ENCODE measurements at places on chromosomes 7 and 10.
A peak's percentile ranks its signal among the peaks of the same experiment; 100 is the strongest.

DNA sequence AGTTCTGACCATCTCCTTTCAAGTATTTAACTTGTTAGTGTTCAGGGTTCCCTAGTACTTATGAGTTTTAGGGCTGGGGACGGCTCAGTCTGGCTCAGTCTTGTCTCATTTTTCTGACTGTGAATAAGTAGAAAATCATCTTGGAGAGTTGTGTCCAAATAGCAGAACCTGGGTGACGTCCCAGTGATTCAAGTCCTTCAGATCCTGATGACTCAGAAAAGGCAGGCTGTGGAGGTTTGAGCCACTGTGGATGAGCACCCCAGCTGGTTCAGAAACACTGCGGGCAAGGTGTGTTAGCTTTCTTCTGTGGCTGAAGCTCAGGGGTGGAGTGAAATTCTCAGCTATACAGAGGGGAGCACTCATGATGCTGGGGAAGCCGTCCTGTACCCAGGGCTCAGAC is 154.4 kb upstream of the NPY start:
- DNase-seq: no peak

GRCh38 chr7:84492098-84493034 is 297.8 kb upstream of the SEMA3A start:
- no peak for DNase-seq

- DNase-seq: peak; percentile 84
These were observed 61.8 kb upstream of the SP4 start for GRCh38 chr7:21365866-21366624.

DNA sequence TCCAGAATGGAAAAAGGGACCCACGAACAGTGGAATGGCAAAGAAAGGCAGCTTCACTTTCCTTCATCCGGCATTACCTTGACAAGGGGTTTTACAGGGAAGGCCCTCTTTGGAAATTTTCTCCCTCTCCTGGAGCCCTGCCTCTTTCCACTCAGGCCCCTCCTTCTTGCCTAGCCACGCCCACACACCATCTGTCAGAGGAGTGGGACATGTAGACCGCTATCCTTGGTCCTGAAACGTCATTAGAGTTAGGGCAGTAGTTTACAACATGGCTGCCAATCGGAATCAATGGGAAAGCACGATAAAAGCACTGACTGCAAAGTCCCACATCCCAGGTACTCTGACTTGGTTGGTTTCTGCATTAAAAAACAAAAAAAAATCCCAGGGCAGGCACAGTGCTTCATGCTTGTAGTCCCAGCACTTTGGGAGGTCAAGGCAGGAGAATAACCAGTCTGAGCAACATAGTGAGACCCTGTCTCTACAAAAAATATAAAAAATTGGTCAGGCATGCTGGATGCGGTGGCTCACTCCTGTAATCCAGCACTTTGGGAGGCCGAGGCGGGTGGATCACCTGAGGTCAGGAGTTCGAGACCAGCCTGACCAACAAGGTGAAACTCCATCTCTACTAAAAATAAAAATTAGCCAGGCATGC is 96.4 kb downstream of the MARCHF5 start:
- DNase-seq: peak; percentile 12

DNA sequence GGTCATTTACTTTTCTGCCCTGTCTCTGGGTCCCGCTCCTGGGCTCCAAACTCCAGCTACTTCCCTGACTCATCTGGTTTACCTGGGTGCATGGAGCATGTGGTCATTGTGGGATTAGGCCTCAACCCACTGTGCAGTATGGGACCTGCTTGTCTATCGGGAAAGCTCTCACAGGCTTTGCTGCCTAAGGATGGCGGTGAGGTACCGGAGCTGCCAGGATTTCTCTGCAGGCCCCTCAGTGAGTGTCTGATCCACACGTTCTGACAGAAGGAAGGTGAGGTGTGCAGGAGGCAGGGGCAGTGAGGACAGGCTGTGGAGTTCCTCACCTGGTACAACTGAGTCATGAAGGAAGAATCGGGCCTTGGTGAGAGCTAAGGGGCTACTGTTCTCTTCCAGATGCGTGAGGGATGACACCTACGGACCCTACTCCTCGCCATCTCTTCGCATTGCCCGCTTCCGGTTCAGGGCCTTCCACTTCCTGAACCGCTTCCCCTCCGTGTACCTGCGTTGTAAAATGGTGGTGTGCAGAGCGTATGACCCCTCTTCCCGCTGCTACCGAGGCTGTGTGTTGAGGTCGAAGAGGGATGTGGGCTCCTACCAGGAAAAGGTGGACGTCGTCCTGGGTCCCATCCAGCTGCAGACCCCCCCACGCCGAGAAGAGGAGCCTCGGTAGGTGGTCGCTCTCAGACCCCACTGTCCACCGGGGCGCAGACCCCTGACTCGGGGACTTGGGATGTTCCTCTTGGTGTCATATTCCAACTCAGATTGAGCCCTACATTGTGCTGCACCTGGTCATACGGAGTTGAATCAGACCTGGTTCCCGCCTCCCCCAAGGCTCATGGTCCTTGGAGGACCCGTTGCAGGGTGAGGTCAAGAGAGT is 56.7 kb downstream of the C10orf120 start:
- no peak for DNase-seq

DNA sequence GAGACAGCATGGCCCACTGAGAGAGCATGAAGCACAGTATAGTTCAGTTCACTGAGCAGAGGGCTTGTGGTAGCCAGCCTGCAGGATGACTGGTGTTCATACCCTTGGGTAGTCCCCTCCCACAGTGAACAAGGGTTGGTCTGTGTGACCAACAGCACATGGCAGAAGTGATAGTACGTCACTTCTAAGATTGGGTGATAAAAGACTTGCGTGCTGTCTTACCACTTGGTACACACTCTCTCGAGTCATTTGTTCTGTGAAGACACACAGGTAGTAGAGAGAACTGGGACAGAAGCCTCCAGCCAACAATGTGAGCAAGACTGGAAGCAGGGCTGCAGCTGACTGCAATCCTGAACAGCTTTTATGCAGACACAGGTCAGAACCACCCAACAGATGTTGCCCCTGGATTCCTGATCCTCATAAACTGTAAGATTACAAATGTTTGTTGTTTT is 14.6 kb downstream of the EPC1 start:
- DNase-seq: peak; percentile 64

- no peak for DNase-seq
These were observed 1.7 kb downstream of the SH3PXD2A start for GRCh38 chr10:103853428-103854264.

GRCh38 chr10:113274176-113274829 is 278.6 kb upstream of the HABP2 start:
- DNase-seq: no peak

DNA sequence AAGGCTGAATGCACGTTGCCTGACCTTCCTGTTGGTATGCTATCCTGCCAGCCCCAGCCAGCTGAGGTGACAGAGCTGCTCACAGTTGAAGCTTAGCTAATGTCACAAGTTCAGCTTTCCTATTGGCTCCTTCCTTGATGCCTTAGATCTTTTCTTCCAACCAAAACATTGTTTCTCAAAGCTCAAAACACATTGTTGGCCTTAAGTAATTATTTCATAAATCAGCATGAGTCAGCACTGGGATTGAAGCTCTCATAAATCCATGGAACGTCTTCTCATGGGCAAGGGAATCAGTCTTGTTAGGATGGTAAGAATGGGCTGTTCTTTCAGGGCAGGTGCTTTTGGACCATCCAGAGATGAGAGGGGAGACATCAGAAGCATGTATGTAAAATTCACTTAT is 128.1 kb upstream of the SAMD8 start:
- DNase-seq: no peak

GRCh38 chr7:150620061-150620460 is 12.1 kb downstream of the GIMAP6 start:
- no peak for DNase-seq

DNA sequence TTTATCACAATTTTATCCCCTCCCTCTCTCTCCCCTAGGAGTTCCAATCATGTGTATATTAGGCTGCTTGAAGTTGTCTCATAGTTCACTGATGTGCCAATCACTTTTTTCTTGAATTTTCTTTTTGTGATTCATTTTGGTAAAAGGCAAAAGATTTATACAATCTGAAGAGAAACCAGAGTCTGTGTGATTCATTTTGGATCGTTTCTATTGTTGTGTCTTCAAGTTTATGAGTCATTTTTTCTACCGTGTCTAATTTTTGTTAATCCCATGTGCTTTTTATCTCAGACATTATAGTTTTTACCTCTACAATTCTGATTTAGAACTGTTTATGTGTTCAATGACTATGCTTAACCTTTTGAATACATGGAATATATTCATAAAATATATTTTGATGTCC is 483.9 kb upstream of the AUTS2 start:
- DNase-seq: no peak

GRCh38 chr10:91022390-91022789 is 101.5 kb upstream of the ANKRD1 start:
- no peak for DNase-seq

DNA sequence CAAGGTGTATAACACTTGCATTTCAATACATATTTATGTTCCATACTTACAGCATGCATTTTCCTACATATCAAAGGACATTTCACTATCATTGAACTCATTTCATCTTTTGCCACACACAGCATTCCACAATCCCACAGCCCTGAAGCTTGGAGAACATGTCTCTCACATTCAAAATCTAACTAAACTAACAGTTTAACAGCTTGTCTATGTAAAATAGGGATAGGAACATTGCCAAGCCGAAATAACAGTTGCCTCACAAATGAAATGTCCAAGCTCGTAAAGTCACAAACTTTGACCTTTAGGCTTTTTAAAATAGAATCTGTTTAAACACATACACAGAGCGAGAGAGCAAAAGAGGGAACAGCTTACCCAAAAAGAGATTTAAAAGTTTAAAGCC is 65.3 kb downstream of the HGF start:
- no peak for DNase-seq

DNA sequence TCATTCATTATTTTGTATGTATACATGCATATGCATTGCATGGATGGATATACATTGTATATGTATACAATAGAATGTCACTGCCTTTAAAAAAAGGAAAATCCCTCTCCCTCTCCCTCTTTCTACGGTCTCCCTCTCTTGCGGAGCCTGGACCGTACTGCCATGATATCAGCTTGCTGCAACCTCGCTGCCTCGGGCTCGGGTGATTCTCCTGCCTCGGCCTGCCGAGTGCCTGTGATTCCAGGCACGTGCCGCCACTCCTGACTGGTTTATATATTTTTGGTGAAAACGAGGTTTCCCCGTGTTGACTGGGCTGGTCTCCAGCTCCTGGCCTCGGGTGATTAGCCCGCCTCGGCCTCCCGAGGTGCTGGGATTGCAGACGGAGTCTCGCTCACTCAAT is 24.4 kb downstream of the IPMK start:
- no peak for DNase-seq

- no peak for DNase-seq
These were observed 214.8 kb downstream of the POU6F2 start for GRCh38 chr7:39192476-39192875.

DNA sequence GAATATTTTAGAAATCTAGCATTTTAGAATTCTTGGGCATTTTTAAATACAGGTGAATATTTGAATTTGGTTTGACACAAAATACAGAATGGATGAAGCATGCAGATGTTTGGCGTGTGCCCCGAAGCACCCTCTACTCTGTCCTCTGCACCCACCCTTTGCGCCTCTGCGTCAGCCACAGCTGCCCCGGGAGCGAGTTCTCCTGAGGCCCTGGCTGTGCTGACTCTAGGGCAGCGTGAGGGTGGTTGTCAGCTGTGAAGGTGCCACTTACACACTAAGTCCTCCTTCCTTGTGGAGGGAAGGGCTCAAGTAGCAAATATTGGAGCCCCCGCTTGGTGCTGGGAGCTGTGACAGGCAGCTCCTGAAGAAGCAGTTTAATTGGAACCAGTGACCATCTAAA is 48.4 kb downstream of the DAGLB start:
- DNase-seq: no peak

GRCh38 chr7:95974108-95974507 is 201.8 kb downstream of the DYNC1I1 start:
- no peak for DNase-seq

DNA sequence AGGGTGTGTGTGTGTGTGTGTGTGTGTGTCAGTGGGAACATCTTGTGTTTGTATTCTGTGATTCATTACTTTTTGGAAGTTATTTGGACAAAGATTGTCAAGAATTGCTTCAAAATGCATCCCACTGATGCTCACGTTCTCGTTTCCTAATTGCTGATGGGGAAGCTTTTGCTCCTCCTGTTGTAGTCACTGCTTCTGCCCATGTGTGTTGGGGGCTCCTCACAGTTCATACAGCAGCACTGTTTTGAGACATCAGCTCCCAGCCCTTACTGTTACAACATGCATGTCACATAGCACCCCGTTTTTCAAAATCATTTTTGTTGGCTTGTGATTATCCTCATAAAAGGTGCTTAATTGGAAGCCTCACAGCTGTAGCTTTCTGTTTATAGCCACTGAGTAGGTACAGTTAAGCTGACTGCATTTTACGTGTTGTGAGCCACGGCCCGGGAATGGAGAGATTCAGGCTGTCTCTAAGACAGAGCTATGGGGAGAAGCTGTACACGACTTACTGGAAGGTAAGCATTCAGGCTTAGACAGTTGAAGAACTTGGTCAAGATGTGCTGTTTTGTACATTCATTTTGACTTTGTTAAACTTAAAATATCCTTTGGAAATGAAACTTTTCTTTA is 87.4 kb downstream of the BICC1 start:
- DNase-seq: no peak

DNA sequence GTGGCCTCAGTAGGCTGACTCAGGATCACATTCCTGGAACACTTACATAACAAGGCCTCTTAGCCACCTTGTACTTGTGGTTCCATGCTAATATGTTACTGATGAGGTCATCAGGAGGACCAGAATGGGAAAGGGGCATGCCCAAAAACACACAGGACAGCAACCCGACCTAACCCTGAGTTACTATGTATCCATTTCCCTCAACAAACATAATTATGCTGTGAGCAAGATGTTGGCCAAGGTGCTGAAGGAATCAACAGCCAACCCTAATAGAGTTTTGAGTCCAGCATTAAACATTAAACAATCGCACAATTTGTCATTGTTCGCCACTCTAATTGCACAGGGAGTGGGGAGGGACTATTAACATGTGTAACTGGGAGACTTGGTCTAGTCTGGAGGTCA is 129.4 kb downstream of the PLPP4 start:
- DNase-seq: peak; percentile 49

DNA sequence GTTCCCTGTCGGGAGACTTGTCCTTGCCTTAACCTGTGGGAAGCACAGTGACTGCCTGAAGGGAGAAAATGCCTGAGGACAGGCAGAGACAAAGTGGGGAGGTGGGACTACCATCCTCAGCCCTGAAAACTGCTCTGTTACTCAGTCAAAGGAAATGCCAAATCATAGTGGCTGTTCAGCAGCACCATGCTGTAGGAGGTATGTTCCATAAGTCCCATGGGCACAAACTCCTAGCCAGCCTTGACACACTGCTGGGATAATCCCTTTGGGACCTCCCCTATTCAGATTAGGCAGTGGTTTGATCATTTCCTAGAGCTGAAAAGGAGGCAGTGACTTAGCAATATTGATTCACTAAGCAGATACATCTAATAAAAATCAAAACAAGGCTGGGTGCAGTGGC is 80.1 kb downstream of the MCU start:
- no peak for DNase-seq

- no peak for DNase-seq
These were observed 289.7 kb downstream of the FRMD4A start for GRCh38 chr10:14040787-14041631.

- DNase-seq: no peak
These were observed 628.4 kb downstream of the PARD3 start for GRCh38 chr10:34186745-34187144.
